ENCODE measurements at places on chromosomes 3 and 15.

GRCh38 chr3:117285737-117286136 is 576.2 kb downstream of the TUSC7 start:
- DNase-seq = no peak

DNA sequence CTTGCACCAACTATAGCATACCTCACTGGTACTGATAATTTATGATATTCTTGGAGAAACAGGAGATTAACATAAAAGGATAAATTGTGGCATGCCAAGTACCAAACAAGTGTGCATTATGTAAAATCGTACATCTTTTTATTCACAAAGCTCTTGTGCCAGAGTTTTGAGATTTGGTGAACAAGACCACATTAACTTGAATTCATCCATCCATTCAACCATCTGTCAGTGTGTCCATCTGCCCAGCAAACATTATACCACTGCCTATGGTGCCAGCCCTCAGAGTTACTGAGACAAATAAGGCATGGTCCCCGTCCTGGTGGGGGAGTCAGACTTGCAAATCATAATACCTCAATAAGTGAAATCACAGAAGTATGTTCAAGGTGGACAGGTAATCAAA is 17.0 kb upstream of the NEO1 start:
- DNase-seq = no peak

DNA sequence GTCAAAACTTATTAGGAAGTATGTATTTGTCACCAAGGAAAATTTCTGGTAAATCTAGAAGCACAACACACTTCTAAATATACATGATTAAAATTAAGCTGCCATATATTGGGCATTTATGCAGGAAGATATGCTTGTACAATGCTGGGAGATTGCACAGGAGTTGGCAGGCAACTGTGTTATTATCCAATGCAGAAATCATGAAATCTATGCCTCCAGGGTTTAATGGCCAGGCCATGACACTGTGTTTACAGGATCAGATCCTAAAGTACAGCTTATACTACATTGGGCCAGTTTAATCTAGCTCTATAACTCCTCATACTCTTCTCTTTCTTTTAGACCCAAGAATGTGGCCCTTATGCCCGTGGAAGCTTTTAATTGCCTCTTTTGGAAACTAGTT is 391.4 kb upstream of the DPH6 start:
- DNase-seq = no peak

DNA sequence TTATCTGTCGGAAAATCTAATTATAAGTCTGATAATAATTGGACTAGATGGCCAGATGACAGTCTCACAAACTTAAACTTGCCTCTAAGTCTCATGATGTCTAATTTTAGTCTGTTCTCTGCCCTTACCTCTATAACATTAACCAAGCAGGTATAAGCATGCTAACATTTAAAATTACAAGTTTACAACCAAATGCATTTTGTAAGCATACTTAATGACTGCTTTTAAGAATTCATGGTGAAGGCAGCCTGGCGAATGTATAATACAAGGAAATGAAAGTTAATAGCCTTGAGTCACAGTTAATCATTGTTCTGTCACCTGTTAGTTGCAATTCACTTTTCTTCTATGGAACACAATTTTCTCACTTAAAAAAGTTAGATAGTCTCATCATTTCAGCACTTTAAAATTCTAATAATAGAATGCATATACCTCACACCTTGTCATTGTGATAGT is 16.5 kb downstream of the BCHE start:
- DNase-seq = no peak

DNA sequence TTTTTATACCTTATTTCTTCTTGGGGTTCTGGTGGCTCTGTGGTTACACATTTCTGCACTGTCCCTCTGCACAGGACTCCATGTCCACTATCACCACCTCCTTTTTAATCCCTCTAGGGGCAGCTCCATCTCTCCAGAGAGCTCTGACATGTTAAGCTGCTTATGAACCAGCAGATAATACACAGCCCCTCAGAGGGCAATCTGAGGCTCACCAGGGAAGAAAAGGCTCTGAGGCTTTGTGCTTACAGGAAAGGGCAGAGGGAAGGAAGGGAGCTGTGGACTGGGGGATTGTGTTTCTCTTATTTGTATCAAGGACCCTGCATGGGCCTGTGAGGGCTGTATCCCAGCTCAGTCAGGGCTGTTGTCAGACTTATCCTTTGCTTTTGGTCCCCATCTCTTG is 164.5 kb downstream of the EPHB1 start:
- DNase-seq = no peak

DNA sequence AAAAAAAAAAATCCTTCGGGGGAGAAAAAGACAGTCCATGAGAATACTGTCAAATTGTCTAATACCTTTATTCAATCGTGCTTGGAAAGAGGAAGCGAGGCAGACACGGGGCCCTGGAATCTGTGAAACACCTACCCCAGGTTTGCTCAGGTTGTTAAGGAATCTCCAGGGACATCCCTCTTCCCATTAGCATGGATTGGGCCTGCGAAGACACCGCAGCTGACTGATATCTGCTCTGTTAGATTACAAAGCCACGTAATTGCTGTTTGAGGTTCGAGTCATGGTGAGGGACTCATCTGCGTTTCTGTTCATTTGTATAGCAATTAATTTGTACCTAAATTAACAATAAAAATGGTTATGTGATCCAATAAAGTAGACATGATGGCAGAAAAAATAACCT is 91.0 kb downstream of the BDH1 start:
- no peak for DNase-seq

GRCh38 chr3:150547045-150547741 is 606 bp downstream of the EIF2A start:
- no peak for DNase-seq

- DNase-seq = no peak
Measured at GRCh38 chr3:167808910-167809309, 73.4 kb downstream of the SERPINI1 start.

GRCh38 chr15:75693501-75694240 is 19.0 kb downstream of the CSPG4 start:
- DNase-seq = no peak

GRCh38 chr15:89332446-89332845 is 2.2 kb downstream of the POLG start:
- DNase-seq = no peak

DNA sequence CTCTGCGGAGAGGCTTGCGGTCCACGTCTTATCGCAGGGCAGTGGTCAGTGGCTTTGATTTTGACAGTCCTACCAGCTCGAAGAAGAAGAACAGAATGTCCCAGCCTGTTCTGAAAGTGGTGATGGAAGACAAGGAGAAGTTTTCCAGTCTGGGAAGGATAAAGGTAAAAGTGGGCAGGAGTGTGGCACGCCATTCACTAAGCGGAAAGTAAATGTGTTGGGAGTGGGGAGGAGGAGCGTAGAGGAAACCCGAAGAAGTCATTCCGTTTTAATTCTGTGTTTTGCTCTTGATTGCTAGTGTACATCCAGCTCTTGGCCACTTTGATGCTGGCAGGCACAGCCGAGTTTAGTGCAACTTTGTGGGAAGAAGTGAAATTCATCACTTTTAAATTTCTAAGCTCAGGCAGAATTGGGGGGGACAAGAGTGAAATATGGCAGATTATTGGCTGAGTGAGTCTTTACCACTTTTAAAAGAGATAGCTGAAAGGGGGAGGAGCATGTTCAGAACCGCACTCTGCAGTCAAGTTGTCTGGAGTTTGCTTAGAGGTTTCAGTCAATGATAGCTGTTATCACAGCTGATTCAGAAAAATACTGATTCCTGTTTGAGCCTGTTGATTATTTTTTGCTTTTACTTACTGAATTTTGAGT is 1.8 kb downstream of the ARHGEF26 start:
- DNase-seq = no peak

DNA sequence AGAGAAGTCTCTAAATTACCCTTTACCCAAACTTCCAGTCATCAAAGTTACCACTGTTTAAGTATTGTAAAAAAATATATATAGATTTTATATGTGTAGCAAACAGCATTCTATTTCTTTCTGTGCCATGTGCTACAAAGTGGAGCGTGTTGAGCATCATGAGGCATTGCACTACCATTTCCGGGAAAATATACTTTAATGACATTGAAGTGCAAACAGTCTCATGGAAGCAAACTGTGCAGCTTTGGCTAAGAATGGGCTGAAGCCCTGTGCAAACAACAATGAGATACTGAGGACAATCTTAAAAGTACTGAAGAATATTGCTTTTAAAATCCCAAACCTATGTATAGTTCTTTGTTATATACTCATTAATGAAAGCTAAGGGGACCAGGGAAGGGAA is 6.5 kb upstream of the RPL22L1 start:
- DNase-seq = no peak

DNA sequence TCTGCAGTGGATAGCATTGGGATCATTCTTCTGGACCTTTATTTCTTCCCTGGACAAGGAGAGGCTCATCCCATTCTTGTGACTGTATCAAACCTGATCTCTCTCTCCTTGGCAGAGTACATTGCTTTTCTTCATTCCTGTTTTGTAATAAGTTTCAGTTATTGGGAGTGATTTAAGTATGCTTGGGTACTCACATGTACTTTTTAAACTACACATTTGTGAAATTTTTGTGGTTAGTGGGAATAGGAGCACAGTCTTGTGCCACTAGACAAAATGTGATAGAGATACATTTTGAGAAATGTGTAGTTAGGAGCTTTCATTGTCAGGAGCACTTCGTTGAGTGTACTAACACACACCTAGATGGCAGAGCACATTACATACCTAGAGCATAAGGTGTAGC is 262.6 kb downstream of the C3orf38 start:
- no peak for DNase-seq

DNA sequence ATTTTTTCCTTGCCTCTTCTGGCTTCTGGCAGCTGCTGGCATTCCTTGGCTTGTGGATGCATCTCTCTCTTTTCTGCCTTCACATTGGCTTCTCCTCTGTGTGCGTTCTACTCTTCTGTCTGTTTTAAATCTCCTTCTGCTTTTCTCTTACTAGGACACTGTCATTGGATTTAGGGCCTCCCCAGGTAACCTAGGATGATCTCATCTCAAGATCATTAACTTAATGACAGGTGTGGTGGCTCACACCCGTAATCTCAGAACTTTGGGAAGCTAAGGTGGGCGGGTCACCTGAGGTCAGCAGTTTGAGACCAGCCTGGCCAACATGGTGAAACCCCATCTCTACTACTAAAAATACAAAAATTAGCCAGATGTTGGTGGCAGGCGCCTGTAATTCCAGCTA is 40.9 kb upstream of the ULK4 start:
- DNase-seq = no peak

DNA sequence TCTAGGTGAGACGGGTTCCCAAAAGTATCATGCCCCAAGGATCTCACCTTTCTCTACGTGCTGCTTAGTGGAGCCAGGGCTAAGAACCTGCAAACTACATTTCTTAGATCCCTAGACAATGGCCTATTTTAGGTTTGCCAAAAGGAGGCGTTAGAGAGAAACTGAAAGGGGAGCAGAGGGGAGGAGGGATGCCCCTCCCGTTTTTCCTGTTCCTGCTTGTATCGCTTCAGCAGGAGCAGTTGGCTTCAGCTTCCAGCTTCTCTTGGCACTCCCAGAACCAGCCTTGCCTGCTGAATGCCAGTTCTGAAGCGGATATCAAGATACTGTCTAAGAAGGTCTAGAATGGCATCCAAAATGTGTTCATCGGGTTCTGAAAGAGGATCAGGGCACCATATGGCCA is 58.4 kb upstream of the ABHD17C start:
- no peak for DNase-seq

DNA sequence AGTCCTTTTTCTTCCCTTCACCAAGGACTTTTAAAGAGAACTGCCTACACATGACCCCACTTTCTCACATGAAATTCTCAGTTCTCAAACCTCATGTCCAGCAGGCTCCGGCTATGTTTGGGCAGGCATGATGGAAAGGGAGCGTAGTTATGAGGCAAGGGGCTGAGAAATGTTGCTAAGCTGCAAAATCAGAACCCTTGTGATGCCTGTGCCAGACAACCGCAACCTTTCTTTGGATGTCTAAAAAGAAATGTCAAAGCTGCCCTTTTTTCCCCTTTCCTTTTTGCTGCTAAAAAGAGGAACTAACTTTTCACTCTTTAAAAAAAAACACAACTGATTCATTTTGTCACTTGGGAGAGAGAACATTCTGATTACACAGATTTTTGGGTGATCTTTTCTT is 19.2 kb downstream of the GNB4 start:
- DNase-seq = no peak

DNA sequence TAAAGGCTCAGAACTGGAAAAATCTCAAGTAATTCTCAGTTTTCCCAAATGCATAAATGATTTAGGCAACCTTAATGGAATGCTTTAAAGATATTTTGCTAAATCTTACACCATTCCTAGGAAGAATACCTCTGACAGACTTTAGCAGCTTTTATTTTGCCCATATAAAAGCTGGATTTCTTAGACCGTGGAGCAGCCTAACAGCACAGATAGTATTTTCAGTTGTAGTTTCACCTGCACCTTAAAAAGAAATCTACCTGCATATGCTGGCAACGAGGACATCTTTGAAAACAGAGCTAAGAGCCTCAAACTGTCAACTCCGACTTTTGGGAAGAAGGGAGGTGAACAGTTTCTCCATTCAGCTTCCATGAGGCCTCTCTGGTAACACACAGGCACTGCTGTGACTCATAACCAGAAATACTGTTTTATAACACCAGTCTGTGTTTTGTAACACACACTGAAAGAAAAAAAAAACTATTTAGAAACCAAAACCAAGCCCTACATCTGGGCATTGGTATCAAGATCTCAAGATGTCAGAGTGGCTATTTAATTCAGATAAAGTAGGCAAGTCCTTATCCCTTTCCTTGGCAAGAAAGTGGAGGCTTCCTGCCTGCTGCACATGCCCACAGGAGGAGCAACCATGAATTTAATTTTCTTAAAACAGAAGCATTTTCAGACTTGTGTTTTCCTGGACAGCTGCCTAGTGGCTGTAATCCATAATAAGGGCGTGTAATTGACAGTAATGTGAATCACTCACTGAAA is 181.5 kb upstream of the ICE2 start:
- DNase-seq = no peak

DNA sequence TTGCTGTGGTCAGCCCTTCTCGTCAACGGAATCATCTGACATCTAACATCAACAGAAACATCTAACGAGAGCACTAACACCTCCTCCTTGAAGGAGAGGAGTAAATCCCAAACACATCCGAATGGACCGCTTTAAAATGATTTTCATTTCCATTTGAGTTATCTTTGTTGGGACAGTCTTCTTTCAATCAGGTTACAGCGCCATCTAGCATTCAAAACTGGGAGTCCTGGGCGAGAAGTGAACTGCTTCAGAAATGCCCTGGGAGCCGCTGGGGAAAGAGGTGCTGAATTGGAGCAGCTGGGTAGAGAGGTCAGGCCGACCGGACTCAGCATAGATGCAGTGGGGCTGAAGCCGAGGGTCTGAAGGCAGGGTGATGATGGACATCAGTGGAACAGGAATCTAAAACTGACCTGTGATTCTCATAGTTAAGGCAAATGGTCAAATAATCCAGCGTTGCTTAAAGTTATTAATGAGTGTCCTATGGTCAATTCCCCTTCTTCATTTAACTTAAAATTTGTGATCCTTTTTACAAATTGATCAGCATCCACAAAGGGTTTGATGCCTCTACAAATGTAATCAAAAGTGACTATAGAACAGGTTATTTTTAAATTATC is 170.0 kb upstream of the NDN start:
- no peak for DNase-seq

DNA sequence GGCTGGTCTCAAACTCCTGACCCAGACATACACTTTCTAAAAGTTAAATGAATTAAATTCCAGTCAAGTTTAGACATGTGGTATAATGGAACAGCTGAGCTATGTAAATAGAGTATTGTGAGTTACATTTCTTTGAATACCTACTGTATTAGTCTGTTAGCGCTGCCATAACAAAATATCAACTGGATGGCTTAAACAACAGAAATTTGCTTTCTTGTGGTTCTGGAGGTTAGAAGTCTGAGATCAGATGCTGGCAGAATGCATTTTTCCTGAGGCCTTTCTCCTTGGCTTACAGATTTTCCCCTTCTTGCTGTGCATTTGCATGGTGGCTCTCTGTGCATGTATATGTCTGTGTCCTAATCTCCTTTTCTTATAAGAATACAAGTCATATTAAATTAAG is 101.5 kb upstream of the TGFBR2 start:
- DNase-seq = no peak
